Spleen (tissue), 13 donors: ENCODE measurements at places on chromosomes 6 and 20. TPM values are rescaled to one million over a fixed set of nuclear protein-coding genes. Genes with fewer than 3 reads are reported as not detected.

The ID4 gene
- 9.1 TPM for polyA plus RNA-seq

The PEDS1 gene
- polyA plus RNA-seq: 9.6 TPM

GRCh38 chr6:117432273-117432672, 6.5 kb upstream of the ROS1 start:
- DNase-seq: no peak

The MLN gene
- polyA plus RNA-seq: not detected

The EMILIN3 gene
- polyA plus RNA-seq: 0.32 TPM

The SASH1 gene
- polyA plus RNA-seq: 3.9 TPM

The FUT9 gene
- under 0.01 TPM for polyA plus RNA-seq

The GPR63 gene
- 0.19 TPM for polyA plus RNA-seq

GRCh38 chr20:8912731-8913130, 156.2 kb upstream of the PLCB4 start:
- no peak for DNase-seq

DNA sequence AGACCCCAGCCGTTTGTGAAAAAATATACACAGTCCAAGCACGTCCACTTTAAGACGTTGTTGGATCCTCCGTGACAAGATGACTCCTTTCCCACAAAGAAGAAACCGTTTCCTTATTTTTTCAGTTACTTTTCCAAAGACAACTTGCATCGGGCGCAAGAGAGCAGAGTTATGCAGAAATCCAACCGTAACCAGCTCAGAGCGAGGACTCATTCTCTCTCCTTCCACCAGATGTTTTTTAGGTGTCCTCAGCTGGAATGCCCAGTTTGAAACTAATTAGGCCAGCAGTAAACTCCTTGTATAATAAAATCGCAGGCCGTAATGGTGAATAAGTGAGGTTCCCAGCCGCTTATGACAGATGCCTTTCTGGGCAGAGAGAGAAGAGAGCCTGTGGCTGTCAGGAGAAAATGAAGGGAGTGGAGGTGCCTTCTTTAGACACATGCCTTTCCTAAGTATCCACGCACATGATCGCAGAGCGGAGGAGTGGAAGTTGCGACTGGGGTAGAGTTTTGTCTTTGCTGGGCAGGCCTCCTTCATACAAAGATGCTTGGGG, 2.8 kb downstream of the EYA2 start:
- no peak for DNase-seq

GRCh38 chr20:25509084-25509483, 76.2 kb downstream of the NINL start:
- no peak for DNase-seq

The DYNLT2 gene
- 3.9 TPM for polyA plus RNA-seq

GRCh38 chr6:76862936-76863335, 600.4 kb downstream of the HTR1B start:
- no peak for DNase-seq

DNA sequence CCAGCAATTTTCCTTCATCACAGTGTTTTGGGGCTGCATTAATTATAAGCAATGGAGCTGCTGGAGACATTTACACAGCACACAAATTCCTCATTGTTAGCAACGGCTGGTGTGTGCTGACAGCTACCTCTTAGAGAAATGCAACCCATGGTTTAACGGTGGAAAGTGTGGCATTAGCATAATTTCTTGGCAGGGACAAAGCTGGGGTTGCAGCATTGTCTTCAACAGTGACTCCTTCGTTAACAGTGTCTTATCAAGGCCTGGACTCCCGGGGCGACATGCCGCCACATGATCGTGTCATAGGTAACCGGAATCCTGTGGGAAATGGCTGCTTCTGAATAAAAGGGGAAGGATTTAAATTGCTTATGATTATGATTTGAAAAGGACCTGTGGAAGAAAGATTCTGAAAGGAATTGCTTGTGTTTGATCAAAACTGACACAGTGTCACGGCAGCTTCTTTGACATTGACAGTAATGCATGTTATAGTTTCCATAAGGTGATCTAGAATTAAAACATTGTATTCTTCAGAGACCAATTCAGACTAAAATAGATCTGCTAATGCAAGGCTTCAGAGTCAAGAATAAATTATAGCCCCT, 128.0 kb downstream of the UST start:
- no peak for DNase-seq
